ENCODE measurements at places on chromosomes 11 and 22.

- DNase-seq: no peak
These were observed at the start of gene TTC36 for GRCh38 chr11:118527109-118527508. Gene TTC36 (plus strand): TSS chr11:118527474. CDS start chr11:118527495, 21 bp downstream.

DNA sequence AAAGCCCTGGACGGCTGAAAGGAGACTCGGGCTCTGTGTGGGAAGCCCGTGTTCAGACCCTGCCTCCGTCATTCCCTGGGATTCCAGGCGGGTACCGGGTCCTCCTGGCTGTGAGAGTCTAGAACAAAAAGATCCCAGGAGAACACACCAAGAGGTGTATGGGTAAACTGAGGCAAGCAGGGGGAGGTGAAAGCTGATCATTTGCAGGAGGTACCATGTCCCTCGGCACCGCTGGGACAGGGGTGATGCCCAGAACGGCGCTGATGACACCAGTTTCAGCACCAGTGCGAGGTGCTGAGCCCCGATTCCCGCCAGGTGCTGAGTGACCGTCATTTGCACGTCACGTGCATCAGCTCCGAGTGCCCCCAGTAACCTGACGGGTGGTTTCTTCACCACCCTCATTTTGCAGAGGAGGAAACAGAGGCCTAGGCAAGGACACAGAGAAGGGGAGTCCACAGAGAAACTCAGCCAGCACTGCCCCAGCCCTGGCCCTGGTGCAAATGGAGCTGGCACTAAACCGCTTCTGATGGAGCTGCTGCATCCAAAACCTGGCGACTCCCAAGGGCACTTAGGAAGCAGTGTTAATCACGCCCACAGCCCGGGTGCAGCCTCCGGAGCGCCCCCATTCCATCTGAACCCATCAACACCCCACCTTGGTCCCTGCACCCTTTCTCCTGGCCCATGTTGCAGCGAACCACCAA lies 16.8 kb downstream of the MACROD1 start:
- DNase-seq: no peak

DNA sequence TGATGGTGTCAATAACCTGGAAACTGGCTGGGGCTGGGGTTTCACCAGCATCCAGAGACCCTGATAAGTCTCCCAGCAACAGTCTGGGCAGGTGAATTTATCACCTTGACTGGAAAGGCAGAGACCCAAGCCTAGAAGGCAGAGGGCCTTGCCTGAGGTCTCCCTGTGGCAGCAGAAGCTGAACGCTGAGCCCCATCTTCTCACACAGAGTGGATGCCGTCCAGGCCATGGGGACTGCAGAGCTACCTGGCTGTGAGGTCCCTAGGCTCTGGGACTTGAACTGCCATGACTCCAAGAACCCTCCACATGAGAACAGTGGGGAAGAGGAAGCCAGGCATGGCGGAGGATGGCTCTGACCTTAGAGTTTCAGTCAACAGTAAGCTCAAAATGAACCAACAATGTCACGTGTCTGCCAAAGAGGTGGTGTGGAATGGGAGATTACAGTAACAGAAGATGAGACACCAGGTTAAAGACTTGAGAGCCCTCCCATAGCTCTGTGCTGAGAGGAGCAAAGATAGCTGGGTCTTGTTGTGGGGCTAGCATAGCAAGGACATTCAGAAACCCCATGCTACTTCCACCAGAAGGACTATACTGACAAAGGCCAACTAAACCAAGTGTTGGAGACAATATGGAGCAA lies 79.1 kb upstream of the LINC01488 start:
- no peak for DNase-seq

DNA sequence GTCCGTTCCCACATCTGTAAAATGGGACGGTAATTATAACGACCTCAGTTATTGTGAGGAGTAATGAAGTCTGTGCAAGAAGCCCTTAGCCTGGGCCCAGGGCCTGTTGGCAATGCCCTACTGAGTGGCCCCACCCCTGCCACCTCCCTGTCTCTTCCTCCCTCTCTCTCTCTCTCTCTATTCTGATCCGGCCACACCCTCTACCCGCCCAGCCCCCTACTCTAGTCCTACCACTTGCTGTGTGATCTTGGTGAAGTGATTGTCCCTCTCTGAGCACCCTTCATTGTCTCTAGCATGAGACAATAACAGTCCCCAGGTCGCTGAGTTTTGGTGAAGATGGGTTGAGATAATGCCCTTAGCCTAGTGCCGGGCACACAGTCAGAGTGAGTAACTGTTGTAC lies 7.4 kb upstream of the SEC14L6 start:
- no peak for DNase-seq

DNA sequence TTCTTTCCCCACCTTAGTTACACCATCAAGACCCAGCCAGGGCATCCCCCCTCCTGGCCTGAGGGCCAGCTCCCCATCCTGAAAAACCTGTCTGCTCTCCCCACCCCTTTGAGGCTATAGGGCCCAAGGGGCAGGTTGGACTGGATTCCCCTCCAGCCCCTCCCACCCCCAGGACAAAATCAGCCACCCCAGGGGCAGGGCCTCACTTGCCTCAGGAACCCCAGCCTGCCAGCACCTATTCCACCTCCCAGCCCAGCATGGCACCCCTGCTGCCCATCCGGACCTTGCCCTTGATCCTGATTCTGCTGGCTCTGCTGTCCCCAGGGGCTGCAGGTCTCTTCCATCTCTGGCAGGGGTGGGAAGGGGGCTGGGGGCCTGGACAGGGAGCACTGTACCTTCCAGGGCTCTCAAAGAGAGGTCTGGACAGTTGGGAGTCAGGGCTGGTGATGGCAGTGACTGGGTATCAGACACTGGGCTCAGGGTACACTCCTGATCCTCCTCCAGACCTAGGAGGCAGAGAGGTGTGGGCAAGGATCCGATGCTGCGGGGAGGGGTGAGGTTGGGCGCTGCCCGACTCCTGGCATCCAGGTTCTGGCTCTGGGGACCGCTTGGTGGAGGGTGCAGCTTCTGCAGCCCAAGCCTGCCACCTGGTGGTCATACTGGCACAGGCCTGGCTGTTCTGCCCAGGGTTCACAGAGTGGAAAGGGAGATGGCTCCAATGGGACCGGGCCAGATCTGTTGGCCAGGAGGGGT lies at the start of gene UPK2:
Gene UPK2, plus strand, starts transcription at position 205 of the 753 bp plus-strand sequence. Its CDS starts 53 bp downstream, at position 258.
- peak; percentile 82 for DNase-seq

DNA sequence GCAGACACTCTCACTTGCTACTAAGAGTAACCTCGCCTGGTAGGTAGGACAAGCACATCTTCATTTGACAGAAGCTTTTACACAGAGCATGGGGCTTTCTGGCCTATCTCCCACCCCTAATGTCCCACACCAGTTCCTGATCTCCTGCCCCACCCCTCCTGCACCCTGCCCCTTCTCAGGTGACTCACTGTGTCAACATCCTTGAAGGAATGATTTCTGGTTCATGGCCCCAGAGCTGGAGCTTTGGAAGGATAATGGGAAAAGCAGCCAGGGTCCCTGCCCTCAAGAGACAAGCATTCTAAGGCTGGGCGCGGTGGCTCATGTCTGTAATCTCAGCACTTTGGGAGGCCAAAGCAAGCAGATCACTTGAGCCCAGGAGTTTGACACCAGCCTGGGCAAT lies 47.2 kb downstream of the LRFN4 start:
- DNase-seq: no peak

DNA sequence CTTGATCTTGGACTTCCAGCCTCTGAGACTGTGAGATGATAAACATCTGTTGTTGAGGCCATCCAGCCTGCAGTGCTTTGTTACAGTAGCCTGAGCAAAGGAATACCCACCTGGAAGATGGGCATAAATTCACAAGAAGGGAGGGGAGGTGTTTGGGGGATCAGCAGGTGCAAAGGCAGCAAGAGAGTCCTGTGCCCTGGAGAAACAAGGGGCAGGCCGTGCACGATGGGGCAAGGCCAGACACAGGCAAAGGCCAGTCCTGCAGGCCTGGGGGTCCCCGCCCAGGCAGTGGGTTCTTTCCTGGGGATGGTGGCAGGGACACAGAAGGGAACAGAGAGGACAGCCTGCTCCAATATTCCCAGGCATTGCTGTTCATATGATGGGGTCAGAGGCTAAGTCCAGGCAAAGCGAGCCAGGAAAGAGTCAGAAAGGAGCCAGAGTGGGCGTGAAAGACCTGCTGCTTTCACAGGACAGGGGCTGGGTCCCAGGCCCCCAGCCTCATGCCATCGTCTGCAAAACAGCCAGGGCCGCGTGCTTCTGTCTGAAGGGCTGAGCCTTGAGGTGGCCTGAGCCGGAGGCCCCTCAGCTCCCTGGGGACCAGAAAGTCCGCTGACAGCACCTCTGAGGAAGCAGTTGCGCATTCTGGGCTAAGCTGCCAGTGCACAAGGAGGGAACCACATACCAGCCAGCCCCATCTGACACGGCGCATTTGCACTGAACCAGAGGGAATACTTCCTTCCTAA lies 48.8 kb downstream of the MYEOV start:
- DNase-seq: no peak

All from stimulated activated CD4-positive, alpha-beta T cell treated with anti-CD3 and anti-CD28 coated beads, Interleukin-2, amount 100 ng/mL, for 4 hours (primary cell).